ENCODE measurements at places on chromosomes 1 and 21.

- no peak for DNase-seq
Observed at GRCh38 chr1:92795166-92795565, 10.3 kb upstream of the EVI5 start.

DNA sequence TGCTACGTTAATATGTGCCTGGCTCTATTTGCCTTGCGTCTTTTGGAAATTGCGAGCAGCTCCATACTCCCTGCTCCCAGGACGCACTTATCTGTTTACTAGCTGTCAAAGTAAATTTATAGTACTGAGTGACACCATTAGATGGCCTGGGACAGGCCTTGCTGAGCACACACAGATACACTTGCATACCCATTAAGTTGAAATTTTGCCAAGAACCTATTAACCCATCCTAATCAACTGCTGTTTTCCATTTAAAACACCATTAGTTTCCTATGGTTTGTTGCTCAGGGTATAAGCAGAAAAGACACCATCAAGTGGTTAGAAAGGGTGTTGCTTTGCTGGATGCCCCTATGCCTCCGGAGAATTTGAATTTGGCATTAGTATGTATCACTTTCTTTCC is 187.3 kb downstream of the SLC44A5 start:
- no peak for DNase-seq

- DNase-seq: no peak
Observed at GRCh38 chr21:25215698-25216384, 391.4 kb downstream of the MRPL39 start.

DNA sequence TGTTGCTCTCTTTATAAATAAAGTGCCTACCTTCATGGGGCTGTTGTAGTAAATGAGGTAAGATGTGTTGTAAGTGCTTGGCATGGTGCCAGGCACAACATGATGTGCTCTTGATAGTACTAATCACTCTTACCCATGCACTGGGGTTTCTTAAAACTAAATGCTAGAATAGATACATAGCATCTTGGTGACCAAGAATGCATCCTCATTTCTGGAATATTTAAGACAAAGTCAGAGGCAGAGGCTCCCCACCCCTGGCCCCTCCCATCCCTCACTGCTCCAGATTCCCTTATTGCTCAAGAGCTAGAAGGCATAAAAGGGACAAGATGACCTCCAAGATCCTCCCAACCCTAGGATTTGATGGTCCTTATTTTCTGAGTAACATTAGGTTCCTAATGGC is 61.3 kb downstream of the GLUL start:
- no peak for DNase-seq

DNA sequence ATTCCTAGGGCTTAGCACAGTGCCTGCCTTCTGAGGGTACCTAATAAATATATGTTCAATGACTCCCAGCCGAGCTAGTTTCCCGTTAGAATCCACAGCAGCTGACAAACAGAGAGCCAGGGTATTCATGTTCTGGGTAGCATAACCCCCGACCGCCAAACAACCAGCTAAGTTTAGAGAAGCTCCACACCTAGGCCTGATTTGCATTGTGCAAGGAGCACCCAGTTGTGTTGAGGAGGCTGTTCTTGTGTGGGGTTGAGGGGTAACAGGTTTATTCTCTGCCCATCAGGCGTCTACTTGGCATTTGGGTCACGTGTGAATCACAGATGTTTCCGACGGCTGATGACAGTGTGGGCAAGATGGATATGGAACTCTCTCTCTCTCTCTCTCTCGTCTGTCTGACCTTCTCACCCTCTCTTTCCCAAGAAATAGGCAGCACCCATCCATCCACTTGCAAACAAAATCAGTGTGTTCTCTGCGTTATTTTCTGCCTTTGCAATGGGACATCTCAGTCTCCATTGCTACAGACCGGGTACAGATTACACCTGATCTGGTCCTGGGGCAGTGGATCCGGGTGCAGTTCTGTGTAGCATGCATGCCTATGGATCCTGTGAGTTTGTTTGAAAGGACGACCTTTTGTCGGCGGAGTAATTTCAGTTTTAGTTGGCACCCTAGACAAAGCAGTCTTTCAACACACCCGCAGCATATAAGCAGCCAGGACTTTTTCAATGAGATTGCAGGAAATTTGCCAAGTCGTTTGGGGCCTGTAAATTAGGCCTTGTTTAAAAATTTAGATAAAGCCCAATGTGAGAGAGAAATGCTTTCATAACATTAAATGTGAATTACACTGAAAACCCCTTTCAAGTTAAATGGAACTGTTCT is 29.4 kb downstream of the KAZN start:
- no peak for DNase-seq

- peak; percentile 36 for DNase-seq
Observed at GRCh38 chr1:177983077-177983476, 13.2 kb upstream of the SEC16B start.

GRCh38 chr1:230610589-230610988 is 31.7 kb upstream of the COG2 start:
- DNase-seq: no peak

DNA sequence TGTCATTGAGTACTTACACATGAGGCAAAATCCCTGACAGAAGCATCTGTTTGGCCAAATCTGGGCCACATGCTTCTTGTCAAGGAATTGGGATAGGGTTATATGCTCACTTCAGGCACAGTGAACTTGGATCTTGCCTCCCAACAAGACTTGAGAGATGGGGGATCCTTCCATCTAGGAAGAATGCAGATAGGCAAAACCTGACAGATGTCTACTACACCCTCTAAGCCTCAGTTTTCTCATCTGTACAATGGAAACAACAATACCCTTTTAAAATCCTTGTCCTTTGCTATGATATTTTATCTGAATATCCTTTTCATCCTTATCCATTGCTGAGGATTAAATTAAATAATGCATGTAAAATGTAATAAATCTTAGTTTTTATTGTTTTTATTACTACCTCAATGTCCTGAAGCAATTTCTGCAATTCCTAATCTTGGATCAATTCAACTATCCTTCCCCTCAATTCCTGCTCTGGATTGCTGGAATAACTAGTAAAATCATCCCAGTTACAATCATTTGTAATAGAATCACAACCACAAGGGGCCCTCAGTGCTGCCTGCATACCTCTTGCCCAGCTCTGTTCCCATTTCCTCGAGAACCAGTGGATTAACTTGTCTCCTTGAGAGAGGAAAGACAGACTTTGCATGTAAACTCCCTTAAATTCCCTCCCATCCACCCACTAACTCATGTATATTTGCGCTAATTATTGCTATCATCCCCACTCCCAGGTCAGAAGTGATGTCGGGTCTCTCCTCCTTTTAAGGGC is 8.1 kb upstream of the XPR1 start:
- no peak for DNase-seq

DNA sequence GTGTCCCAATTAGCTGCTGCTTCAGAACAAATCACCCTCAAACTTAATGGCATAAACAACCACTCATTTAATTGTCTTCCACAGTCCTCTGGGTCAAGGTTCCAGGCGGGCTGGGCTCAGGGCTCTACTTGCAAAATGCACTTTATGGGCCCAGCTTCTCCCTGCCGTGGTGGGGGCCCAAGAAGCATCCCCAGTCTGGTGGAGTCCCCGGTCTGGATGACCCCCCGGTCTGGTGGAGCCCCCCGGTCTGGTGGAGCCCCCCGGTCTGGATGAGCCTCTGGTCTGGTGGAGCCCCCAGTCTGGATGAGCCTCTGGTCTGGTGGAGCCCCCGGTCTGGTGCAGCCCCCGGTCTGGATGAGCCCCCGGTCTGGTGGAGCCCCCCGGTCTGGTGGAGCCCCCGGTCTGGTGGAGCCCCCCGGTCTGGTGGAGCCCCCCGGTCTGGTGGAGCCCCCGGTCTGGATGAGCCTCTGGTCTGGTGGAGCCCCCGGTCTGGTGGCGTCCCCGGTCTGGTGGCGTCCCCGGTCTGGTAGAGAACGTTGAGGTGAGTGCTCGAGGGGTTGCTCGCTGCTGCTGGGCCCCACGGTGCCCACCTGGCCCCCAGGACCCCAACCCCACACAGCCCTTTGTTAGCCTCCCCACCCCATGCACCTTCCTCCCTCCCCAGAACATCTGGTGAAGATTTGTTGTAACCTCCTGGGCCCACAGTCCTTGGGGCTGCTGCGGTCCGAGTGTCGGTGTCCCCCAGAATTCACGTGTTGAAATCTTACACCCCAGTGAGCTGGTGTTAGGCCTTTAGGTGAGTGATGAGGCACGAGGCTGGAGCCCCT is 33.8 kb downstream of the POFUT2 start:
- no peak for DNase-seq

DNA sequence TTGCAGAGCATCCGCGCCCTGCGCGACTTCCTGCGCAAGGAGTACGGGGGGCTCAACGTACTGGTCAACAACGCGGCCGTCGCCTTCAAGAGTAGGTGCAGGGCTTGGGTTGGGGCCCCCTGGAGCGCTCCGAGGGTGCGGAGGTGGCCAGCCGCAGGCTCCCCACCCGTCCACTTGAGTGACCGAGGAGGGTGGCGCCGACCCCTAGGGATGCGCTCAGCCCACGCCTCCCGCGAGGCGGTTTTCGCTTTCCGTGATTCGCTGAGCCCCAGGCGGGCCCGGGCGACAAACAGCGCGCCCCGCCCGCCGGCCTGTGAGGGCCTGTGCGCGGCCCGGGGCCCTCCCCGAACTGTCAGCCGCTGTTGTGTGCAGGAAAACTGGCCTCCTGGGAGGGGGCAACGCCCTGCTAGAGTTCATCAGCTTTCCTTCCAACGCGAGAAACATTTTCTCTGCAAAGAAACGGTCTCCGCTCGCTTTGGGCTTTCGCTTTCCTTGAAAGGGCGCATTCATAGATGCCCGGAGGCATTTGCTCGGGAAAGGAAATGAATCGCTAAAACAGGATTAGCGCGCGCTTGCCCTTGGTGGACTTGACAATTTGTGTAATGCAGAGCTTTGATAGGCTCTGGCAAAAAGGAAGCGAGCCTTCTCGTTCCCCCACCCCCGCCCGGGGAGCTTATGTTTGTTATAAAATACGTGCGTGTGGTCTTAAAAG is 668 bp downstream of the CBR3 start:
- DNase-seq: peak; percentile 49

DNA sequence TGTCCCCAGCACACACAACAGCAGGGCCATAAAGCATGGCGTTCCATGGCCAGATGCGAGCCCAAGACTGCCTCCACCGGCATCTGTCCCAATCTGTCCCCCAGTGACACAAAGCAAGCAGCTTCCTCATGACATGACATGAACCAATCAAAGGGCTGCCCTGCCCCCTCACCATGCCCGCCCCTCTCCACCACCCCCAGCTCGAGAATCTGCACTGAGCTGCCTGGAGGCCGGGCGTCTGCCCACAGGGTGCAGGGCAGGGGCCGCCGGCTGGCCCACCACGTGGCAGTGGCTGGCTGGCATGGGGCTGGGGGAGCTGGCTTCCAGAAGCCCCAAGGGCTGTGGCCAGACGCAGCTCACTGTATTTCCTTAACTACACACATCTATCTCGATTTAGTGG is 27.8 kb downstream of the WNT9A start:
- DNase-seq: no peak

GRCh38 chr1:25538191-25538767 is 5.1 kb upstream of the LDLRAP1 start:
- DNase-seq: no peak

GRCh38 chr1:14254251-14254650 is 344.2 kb upstream of the KAZN start:
- no peak for DNase-seq

DNA sequence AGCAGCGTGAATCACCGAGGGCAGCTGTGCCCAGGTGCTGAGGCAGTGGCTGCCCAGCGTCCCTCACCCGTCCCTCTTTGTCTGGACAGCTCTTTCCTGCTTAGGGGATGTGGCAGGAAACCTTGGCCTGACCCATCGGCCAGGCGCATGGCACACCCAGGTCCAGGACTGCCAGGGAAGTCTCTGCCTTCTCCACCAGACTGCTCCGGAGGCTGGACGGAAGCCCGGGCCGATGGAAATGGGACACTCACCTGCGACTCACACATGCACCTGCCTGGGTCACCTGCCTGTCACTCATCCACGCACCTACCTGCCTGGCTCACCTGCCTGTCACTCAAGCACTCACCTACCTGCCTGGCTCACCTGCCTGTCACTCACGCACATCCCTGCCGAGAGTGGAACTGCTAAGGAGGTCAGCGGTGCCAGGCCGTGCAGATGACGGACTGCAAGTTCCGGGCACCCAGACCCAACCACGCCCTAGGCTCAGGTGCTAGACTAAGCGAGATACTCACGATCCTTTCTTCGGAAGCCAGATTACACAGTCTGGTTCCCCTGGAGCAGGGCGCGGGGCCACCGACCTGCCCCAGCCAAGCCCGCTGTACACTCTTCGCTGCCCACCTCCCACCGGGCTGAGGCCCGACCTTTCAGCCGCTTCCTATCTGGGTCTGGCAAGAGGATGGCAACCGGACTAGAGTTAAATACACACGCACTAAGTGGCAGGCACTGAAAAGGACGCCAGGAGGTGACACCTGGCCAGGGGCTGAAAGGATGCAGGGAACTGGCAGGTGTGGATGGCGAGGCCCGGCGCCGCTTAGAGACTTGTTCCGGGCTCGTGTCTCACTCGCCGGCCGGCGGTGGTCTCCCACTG is 1.1 kb downstream of the UBE2J2 start:
- DNase-seq: no peak

GRCh38 chr1:12376236-12377045 is 146.6 kb downstream of the VPS13D start:
- no peak for DNase-seq

GRCh38 chr1:56125316-56125715 is 454.0 kb downstream of the PLPP3 start:
- no peak for DNase-seq

DNA sequence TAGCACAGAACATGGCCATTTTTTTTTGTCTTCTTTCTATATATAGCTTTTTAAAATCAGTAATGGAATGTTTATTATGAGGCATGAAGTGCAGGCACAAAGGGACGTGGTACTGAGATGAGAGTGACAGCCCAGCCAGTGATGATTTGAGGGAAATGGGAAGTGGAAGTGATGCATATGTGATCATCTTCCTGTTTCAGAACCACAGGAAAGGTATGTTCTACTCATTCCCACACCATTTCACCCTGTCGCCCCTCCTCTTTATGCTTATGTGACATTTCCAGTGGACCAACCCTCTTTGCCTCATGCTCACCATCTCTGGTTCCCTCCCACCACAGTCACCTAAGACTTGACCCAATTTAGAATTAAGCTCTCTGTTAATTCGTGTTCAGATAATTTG is 24.3 kb downstream of the PTGS2 start:
- no peak for DNase-seq

Data from NCI-H1092 (cell line).